ENCODE measurements at places on chromosomes 6 and 20.

DNA sequence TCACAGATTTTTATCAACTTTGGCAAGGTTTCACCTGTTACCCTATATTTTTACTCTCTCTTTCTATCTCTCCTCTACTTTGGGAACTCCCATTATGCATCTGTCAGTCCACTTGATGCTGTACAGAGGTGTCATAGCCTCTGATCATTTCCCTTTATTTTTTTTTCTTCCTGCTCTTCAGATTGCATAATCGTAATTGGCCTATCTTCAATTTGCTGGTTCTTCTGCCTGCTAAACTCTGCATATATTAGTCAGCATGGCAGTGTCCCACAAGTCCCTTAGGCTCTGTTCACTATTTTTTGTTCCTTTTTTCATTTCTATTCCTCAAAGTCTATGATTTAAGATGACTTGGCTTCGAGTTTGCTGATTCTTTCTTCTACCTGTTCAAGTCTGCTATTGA lies 44.7 kb upstream of the MICB start:
- DNase-seq, result no peak

GRCh38 chr20:53647286-53647821 lies 53.7 kb upstream of the ZNF217 start:
- no peak for DNase-seq

DNA sequence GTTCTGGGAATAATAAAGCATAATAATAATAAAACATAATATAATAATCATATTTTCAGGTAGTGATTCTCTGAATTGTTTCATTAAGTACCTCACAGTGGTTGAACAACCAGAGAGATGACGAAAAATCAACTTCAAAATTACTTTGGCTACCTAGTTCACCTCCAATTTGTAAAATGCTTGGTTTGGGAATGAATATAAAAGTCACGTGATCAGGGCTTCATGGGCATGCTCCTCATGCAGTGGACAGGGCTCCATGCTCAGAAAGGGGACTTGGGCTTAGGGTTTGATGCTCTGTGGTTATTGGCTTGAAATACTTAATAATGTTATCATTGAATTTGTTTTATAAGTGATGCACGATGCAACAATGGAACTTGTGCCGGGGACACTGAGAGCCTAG lies 58.2 kb downstream of the HAO1 start:
- DNase-seq, result no peak

GRCh38 chr6:39003072-39003471 lies 45.5 kb upstream of the GLP1R start:
- no peak for DNase-seq

- no peak for DNase-seq
Measured at GRCh38 chr20:44035924-44036323, 121.3 kb downstream of the TOX2 start.

Measured in renal pelvis (tissue), 12 donors.